Spleen (tissue), 13 donors: ENCODE measurements at places on chromosomes 7 and 10. TPM values are rescaled to one million over a fixed set of nuclear protein-coding genes. Genes with fewer than 3 reads are reported as not detected.

Gene PHKG1
- polyA plus RNA-seq = 1.2 TPM

Gene ZNF239
- 2.5 TPM for polyA plus RNA-seq

Gene TBC1D12
- 7.6 TPM for polyA plus RNA-seq

Gene CRHR2
- polyA plus RNA-seq = not detected

Gene TCAF2
- polyA plus RNA-seq = 1.0 TPM

Gene SUGCT
- 1.7 TPM for polyA plus RNA-seq

Gene OPN4
- not detected for polyA plus RNA-seq

Gene CHST3
- 0.56 TPM for polyA plus RNA-seq

Gene ZNF487
- 9.6 TPM for polyA plus RNA-seq

Gene HTR5A
- not detected for polyA plus RNA-seq

Gene NIPSNAP2
- polyA plus RNA-seq = 44.6 TPM

Gene ZSCAN25
- polyA plus RNA-seq = 4.2 TPM

Gene SH2B2
- polyA plus RNA-seq = 15.5 TPM

Gene ELN
- 24.7 TPM for polyA plus RNA-seq

Gene ACSL5
- 22.8 TPM for polyA plus RNA-seq

Gene STARD3NL
- polyA plus RNA-seq = 24.1 TPM

Gene GIMAP6
- 58.6 TPM for polyA plus RNA-seq

Gene FANK1
- polyA plus RNA-seq = 0.72 TPM

Gene GHRHR
- polyA plus RNA-seq = not detected

Gene SAP25
- polyA plus RNA-seq = 75.6 TPM

Gene ASB10
- polyA plus RNA-seq = not detected
